Right ventricle myocardium inferior (tissue), 1 donor: ENCODE measurements at places on chromosomes 5 and 9. TPM values are rescaled to one million over a fixed set of nuclear protein-coding genes. Genes with fewer than 3 reads are reported as not detected.

DNA sequence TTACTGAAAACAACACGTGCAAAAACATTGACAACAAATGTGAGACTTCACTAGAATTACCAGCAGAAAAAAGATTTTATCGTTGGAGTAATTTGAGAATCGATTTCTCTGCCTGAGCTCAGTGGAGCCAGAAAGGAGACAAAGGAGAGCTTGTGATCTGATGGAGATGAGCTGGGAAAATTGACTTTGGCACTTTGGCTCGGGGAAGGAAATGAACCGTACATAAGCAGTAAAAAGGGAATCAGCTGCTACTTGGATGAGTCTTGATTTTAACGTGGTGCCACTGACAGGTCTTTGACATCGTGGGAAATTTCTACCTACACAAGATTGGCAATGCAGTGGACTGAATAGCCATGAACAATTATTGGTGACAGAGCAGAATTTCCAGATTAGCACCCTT is 244.7 kb upstream of the RPS23 start:
- DNase-seq = no peak

The PCDHGA10 gene
- 4.1 TPM for total RNA-seq

GRCh38 chr9:136741883-136742571 is 713 bp downstream of the LCN10 start:
- DNase-seq = no peak

The TXNDC8 gene
- not detected for total RNA-seq

The RAI14 gene
- total RNA-seq = 6.7 TPM

GRCh38 chr9:137169896-137170358 is at the start of gene LRRC26:
Gene LRRC26, minus strand, starts transcription at chr9:137170051. Its CDS starts 108 bp downstream, at chr9:137169943.
- no peak for DNase-seq

DNA sequence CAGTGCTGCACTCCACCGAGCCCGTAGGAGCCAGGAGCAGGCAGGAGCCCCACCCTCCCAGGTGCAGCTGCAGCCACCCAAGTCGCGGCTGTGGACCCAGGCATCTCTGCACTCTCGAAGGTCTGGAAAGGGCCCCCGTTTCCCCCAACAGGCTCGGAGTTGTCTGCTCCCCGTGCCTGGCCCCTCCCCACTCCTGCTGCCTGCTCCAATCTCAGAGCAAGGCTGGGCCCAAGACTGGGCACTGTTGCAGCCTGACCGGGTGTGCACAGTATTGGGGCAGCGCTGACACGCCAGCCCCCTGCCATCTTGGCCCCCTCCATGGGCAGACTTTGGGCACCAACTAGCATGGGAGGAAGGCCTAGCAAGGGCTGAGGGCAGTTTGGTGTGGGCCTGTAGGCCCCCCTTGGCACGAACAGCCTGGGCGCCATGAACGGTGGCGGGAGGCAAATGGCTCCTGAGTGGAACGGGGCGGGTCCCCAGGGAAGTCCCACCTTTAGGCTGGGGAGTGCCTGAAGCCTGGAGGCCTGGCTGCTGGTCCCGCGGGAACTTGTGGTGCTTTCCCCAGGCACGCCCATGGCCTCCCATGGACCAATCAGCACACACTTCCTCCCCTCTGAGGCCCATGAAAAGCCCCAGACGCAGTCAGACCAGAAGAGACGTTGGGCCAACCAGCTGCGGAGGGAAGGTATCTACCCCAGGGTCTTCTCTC is 60.4 kb downstream of the PSAT1 start:
- no peak for DNase-seq

DNA sequence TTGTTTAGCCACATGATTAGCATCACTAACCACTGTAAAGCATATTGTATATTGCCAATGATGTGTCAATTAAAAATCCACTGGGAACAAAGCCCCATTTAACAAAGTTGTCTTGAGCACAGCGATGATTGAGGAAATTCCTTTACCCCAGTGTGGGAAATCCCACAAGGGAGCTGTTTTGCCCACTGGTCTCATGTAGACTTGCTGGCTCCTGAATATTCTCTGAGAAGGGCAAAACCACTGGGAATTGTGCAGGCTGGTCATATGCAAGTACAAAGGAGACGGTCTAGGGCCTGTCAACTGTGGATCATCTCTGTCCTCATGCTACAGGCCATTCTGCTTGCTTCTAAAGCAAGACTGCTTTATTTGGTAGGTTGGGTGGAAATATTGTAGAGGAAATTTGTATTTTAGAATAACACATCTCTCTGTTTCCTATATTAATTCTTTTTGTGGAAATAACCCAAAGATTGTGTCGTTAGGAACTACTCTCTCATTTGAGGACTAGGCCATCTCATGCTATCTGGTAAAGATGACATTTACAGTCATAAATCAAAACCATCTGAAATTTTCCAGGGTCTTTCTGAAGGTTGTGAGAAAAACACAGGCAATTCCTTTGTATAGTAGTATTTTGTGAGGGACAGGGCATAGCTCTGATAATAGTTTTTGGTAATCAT is 60.2 kb downstream of the PARP8 start:
- no peak for DNase-seq

GRCh38 chr5:116038817-116039216 is 6.5 kb downstream of the ARL14EPL start:
- DNase-seq = peak; percentile 68

The MEIKIN gene
- not detected for total RNA-seq

The ARHGEF39 gene
- 0.22 TPM for total RNA-seq

DNA sequence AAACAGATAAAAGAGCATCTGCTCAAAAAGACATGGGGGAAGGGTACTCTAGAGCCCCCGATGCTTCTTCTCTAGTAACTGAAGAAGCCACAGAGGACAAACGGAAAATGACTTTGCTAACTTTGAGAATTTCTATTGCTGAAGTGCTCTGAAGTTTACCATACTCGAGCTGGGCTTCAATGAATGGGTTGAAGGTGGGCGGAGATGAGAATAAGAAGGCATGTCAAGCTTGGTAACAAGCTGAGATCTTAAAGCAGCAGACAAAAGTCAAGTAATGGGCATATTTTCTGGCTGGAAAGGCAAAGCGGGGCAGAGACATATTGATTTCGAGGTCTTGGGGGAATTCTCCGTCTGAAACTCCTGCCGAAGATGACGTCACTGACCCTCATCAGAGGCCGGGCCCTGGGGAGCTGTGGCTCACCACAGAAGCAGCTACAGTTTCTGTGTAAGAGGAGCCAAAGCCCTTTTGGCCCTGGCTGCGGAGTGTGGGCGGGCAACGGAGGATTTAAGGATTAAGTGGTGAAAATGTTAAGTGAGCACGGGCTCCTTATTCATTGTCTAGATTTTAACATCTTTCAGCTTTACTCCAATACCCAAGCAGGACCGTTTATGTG is 115.8 kb upstream of the SLIT3 start:
- peak; percentile 80 for DNase-seq

The PCDHGA6 gene
- total RNA-seq = 6.0 TPM

DNA sequence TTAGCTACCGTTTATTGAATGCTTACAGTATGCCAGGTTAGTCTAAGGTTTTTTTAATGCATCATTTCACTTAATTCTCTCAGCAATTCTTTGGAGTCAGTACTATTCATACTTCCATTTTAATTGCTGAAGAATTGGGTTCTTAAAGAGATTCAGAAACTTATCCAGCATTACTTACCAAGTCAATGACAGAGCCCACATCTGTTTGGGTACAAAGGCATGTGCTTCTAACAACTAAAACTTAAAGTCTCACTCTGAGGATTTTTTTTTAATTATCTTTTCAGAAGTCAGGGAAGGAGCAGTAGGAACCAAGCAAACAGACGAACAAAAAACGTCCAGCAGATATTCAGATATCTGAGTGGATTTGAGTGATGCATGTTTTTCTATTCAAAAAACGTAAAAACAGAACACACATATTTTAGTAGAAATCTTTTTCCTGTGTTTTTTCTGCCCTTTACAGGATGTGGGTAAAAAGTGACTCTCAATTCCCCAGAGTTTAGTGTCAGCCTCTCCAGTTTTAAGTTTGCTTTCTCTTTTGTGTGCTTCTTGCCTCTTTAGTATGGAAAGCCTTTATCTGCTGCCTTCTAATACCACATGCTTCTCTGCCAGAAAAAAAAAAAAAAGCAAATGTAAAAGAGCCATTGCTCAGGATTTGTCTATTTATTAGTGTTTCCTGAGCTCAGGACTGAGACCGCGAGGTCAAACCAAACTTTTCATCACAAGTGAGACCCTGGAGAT is 118.0 kb downstream of the PRKACG start:
- DNase-seq = no peak

The GRIA1 gene
- not detected for total RNA-seq

The MIGA2 gene
- 38.2 TPM for total RNA-seq

DNA sequence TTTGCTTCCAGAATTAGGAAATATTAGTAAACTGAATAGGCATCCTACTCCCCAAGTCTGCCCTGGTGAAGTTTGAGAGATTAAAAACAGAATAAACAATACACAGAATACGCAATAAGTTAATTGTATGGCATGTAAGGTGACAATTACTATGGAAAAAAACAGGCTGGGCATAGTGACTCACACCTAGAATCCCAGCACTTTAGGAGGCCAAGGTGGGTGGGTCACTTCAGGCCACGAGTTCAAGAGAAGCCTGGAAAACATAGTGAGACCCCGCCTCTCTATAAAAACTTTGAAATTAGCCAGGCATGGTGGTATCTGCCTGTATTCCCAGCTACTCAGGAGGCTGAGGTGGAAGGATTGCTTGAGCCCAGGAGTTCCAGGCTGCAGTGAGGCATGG is 64.2 kb upstream of the SUSD1 start:
- DNase-seq = no peak

- no peak for DNase-seq
Measured at GRCh38 chr9:109455861-109456260, 42.2 kb downstream of the PTPN3 start.

GRCh38 chr9:137464291-137464999 is 5.3 kb upstream of the NSMF start:
- no peak for DNase-seq

- DNase-seq = no peak
Measured at GRCh38 chr9:33785914-33786313, 9.4 kb upstream of the PRSS3 start.

The PCDHB13 gene
- 2.6 TPM for total RNA-seq

The SHROOM1 gene
- total RNA-seq = 5.0 TPM

GRCh38 chr9:135076143-135076875 is 11.2 kb upstream of the OLFM1 start:
- no peak for DNase-seq

The SPINK6 gene
- not detected for total RNA-seq

DNA sequence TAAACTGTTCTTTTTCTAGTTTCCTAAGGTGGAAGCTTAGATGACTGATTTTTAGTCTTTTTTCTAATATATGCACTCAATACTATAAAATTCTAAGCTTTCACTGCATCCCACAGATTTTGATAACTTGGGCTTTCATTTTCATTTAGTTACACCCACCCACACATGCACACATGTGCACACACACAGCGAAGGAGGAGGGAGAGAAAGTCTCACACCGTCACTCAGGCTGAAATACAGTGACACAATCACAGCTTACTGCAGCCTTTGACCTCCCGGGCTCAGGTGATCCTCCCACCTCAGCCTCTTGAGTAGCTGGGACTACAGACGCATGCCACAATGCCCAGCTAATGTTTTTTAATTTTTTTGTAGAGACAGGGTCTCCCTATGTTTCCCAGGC is 96.5 kb downstream of the SMIM23 start:
- no peak for DNase-seq

The ZNG1F gene
- 4.2 TPM for total RNA-seq

GRCh38 chr9:120396931-120397330 is 183.0 kb downstream of the CDK5RAP2 start:
- DNase-seq = no peak

DNA sequence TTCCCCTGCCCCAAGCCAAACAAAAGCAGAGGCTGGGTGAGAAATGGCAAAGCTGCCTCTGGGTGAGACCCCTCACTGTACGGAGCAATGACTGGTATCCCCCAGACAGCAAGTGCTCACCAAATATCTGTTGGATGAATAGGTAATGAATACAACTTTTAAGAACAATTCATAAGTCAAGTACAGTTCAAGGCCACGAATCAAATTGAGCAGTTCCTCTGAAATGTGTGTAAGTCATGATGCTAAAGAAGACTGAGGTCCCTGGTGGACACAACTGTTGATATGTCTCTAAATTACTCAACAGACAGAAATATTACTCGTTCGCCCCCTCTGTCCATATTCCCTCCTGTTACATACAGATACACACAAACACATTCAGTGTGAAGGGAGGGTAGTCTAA is 160.7 kb downstream of the GLIS3 start:
- DNase-seq = no peak

DNA sequence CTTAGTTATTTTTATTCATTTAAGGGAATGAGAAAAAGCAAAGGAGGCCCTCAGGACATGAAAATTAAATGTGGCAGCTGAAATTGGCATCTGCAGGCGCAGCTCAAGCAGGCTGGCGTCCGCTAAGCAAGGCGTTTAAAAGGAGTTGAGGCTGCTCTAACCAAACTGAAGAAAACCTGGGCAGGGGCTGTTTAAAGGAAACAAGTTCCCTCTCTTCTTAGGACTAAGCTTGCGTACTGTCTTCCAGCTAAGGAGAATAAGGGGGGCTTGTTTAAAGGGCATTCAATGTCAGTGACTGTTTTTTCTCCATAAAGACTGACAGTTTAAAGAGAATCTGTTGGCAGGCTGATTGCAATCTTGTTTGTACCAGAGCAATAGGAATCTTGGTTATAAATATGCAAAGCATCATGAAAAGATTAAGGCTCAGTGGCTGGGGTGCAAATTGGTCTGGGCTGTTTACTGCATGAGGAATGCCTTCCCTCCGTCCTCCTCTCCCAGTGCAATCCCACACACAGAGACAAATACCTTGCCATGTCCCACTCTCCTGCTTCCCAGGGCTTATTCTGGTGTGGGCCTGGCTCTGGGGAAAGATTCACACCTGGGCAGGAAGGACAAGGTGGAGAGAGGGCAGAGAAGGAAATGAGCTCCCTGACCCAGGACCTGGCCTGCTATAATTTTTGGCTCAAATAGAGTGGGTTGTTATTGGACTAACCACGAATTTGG is 85.9 kb upstream of the LIFR start:
- no peak for DNase-seq

The STOM gene
- 194 TPM for total RNA-seq

The CDKN2B gene
- 3.0 TPM for total RNA-seq

GRCh38 chr5:177429248-177430040 is 3.0 kb downstream of the GRK6 start:
- DNase-seq = peak; percentile 91

GRCh38 chr5:34655354-34655991 is 655 bp upstream of the RAI14 start:
- DNase-seq = no peak

- DNase-seq = no peak
Measured at GRCh38 chr9:75071530-75072122, 16.3 kb downstream of the NMRK1 start.

The TAF11L5 gene
- not detected for total RNA-seq

- DNase-seq = no peak
Measured at GRCh38 chr5:148913985-148914431, 87.6 kb downstream of the ADRB2 start.

The ENHO gene
- total RNA-seq = 0.51 TPM

- no peak for DNase-seq
Measured at GRCh38 chr5:122126756-122127321, 2.5 kb upstream of the ZNF474 start.

DNA sequence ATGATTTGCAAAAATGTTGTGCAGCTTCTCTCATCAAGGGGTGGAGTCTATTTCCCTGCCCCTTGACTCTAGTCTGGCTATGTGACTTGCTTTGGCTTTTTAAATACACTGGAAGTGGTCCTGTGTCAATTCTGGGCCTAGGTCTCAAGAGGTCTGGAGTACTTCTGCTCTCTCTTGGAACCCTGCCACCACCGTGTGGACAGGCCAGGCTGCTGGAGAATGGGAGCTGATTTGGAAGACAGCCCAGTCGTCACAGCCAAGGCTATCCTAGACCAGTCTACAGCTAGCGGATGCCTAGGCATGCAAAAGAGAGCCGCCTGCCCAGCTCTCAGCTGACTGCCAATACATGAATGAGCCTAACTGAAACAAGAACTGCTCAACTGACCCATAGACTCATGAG is 56.7 kb upstream of the CLINT1 start:
- peak; percentile 93 for DNase-seq
